ENCODE measurements at places on chromosomes 7 and 10. TPM values are rescaled to one million over a fixed set of nuclear protein-coding genes. Genes with fewer than 3 reads are reported as not detected.

Gene XRCC2
- 4.8 TPM for total RNA-seq

Gene UNC5B
- 3.3 TPM for total RNA-seq

Gene MKX
- total RNA-seq: not detected

Gene TCTN3
- total RNA-seq: 41.3 TPM

Gene JCAD
- 24.1 TPM for total RNA-seq

Gene PLXNA4
- 0.41 TPM for total RNA-seq

Gene HMX3
- total RNA-seq: not detected

Gene TMEM178B
- 1.3 TPM for total RNA-seq

Gene GPR15LG
- not detected for total RNA-seq

Gene VIPR2
- 0.06 TPM for total RNA-seq

Gene PSMG3
- 70.7 TPM for total RNA-seq

Gene GTF2IRD1
- 25.8 TPM for total RNA-seq

Gene ZNF239
- 2.2 TPM for total RNA-seq

Gene SLC18A2
- 0.02 TPM for total RNA-seq

Gene NUTM2B
- total RNA-seq: 0.36 TPM

Gene DOCK4
- total RNA-seq: 9.3 TPM

Gene CNPY1
- total RNA-seq: not detected

Gene MBLAC1
- 3.0 TPM for total RNA-seq

Gene BTBD16
- total RNA-seq: 0.46 TPM

Gene ABCC2
- total RNA-seq: 137 TPM

Gene GSAP
- 3.3 TPM for total RNA-seq

Gene IQUB
- total RNA-seq: 0.06 TPM

Gene ERCC6
- 7.2 TPM for total RNA-seq

Gene NANOS1
- 2.8 TPM for total RNA-seq

Gene EMX2
- not detected for total RNA-seq

Gene GSTO2
- total RNA-seq: 2.4 TPM

Gene SLC18A3
- total RNA-seq: not detected

Gene SLC16A9
- total RNA-seq: 0.08 TPM

Gene CHAT
- total RNA-seq: not detected

Gene ABCB1
- 0.02 TPM for total RNA-seq

Gene SPACDR
- 0.86 TPM for total RNA-seq

Gene ITGB8
- 1.1 TPM for total RNA-seq

Gene TSC22D4
- 57.8 TPM for total RNA-seq

Gene CELF2
- not detected for total RNA-seq

Gene NPY4R2
- total RNA-seq: 22.5 TPM

Gene PRRT4
- total RNA-seq: 0.26 TPM

Gene CALML3
- total RNA-seq: not detected

Gene PRKAR2B
- total RNA-seq: 2.2 TPM

Gene ATRNL1
- total RNA-seq: 0.23 TPM

Gene ODAD2
- not detected for total RNA-seq

Gene ANXA8
- 35.1 TPM for total RNA-seq

Gene KNDC1
- total RNA-seq: 1.4 TPM

Gene GARIN1A
- 0.38 TPM for total RNA-seq

Gene SPDYE2
- total RNA-seq: not detected

Gene FGL2
- total RNA-seq: not detected

Gene TMEM139
- 0.64 TPM for total RNA-seq

Gene SMO
- 14.3 TPM for total RNA-seq

Gene HSPB1
- 1,408 TPM for total RNA-seq

Gene SEC24C
- total RNA-seq: 55.3 TPM

Gene CHRM2
- total RNA-seq: not detected

Gene CLEC2L
- total RNA-seq: 0.09 TPM

Gene UCMA
- total RNA-seq: not detected

Gene GPC2
- total RNA-seq: 0.70 TPM

Gene PPP1R9A
- total RNA-seq: 4.0 TPM

Gene IRF5
- total RNA-seq: 17.8 TPM

Gene CCDC7
- 0.61 TPM for total RNA-seq

Gene CYP3A4
- not detected for total RNA-seq

Gene PAPSS2
- 17.1 TPM for total RNA-seq
